ENCODE measurements at places on chromosomes 5 and 9.

- H3K27ac ChIP-seq, result peak overlapping the region; percentile 42
- no peaks in the 10 kb centered on the region for H3K27me3 ChIP-seq
- H3K4me3 ChIP-seq, result peak overlapping the region; percentile 54
- H3K4me1 ChIP-seq, result peaks cover 24% of the 10 kb centered on the region
- no peak for DNase-seq
These were observed 16.4 kb upstream of the RUFY1 start for GRCh38 chr5:179533907-179534306.

- H3K27ac ChIP-seq, result no peak overlapping the region
- H3K36me3 ChIP-seq, result peaks cover 4% of the 10 kb centered on the region
- DNase-seq, result no peak
- peaks cover 65% of the 10 kb centered on the region for H3K4me1 ChIP-seq
These were observed 178.8 kb downstream of the NR3C1 start for GRCh38 chr5:143224672-143225071.

- peaks cover 5% of the 10 kb centered on the region for H3K27me3 ChIP-seq
- H3K4me3 ChIP-seq, result no peak overlapping the region
- no peak for DNase-seq
- no peaks in the 10 kb centered on the region for H3K4me1 ChIP-seq
These were observed 110.6 kb downstream of the HTR4 start for GRCh38 chr5:148543727-148544126.

DNA sequence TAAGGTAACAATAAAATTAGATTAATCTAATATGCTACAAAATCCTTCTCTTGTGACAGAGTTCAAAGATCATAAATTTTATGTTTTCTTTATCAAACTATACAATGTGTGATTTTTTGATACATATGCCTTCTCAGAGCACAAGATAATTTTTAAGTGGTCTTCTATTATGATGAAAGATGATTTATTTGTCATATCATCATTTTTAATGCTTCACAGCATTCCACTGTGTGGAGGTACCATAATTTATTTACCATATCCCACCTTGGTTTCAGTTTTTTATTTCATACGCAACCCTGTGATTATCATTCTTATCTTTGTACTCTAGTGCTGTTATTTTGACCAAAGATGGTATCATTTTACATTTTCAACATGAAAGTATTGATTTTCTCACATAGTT is 41.7 kb downstream of the POLK start:
- DNase-seq, result no peak
- no peak overlapping the region for H3K4me3 ChIP-seq
- peaks cover 69% of the 10 kb centered on the region for H3K36me3 ChIP-seq
- no peak overlapping the region for H3K27ac ChIP-seq

- H3K4me3 ChIP-seq, result no peak overlapping the region
- no peaks in the 10 kb centered on the region for H3K4me1 ChIP-seq
- H3K36me3 ChIP-seq, result no peaks in the 10 kb centered on the region
- H3K27me3 ChIP-seq, result no peaks in the 10 kb centered on the region
These were observed 583.0 kb upstream of the WWC1 start for GRCh38 chr5:167708449-167708848.

DNA sequence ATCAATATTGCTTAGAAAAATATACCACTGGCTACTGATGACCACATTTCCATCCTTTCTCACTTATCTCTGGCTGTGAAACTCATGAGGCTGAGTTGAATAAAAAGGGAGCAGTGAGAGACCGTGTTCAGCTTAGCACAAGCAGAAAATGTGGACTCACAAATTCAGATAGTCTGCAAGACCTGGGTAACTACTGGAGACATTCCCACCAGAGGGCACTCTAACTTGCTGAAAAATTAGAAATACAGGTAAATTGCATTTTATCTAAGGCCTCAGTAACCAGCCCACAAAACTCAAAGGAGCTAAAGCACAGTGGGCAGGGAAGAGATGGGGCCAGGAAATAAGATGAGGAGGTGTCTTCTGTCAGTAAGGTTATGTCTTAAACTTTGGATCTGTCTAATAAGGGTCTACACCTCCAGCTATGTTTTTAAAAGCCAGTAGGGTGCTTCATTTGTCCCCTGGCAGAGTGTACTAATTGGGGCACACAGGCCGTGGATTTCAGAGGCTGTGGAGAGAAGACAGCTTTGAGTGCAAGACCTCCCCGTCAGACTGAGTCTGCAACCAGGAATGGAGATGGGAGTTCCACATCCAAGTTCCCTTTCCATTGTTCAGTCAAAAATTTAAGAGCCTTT is 8.7 kb upstream of the NDUFB6 start:
- H3K4me1 ChIP-seq, result peaks cover 2% of the 10 kb centered on the region
- no peaks in the 10 kb centered on the region for H3K36me3 ChIP-seq
- H3K4me3 ChIP-seq, result no peak overlapping the region
- H3K27ac ChIP-seq, result no peak overlapping the region
- peak; percentile 12 for DNase-seq
- H3K27me3 ChIP-seq, result peaks cover 14% of the 10 kb centered on the region

- H3K27ac ChIP-seq, result no peak overlapping the region
- H3K4me1 ChIP-seq, result no peaks in the 10 kb centered on the region
- DNase-seq, result no peak
- H3K27me3 ChIP-seq, result peaks cover 7% of the 10 kb centered on the region
These were observed 38.7 kb downstream of the VCAN start for GRCh38 chr5:83510260-83510659.

DNA sequence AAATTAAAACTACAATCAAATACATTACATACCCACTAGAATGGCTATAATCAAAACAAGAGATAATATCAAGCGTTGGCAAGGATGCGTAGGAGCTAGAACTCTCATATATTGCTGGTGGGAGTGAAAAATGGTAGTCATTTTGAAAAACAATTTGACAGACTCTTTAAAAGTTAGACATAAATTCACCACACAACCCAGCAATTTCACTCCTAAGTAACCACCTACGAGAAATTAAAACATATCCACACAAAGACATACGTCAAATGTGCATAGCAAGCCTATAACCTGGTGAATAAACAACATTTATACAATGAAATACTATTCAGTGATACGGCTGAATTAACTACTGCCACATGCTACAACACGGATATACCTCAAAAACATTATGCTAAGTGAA is 44.7 kb downstream of the GKAP1 start:
- H3K4me3 ChIP-seq, result no peak overlapping the region
- H3K4me1 ChIP-seq, result no peaks in the 10 kb centered on the region
- DNase-seq, result no peak
- no peaks in the 10 kb centered on the region for H3K27me3 ChIP-seq

- no peaks in the 10 kb centered on the region for H3K36me3 ChIP-seq
- DNase-seq, result no peak
- no peak overlapping the region for H3K4me3 ChIP-seq
- no peaks in the 10 kb centered on the region for H3K27me3 ChIP-seq
- H3K27ac ChIP-seq, result no peak overlapping the region
These were observed 24.3 kb downstream of the PLPP1 start for GRCh38 chr5:55510523-55510880.

DNA sequence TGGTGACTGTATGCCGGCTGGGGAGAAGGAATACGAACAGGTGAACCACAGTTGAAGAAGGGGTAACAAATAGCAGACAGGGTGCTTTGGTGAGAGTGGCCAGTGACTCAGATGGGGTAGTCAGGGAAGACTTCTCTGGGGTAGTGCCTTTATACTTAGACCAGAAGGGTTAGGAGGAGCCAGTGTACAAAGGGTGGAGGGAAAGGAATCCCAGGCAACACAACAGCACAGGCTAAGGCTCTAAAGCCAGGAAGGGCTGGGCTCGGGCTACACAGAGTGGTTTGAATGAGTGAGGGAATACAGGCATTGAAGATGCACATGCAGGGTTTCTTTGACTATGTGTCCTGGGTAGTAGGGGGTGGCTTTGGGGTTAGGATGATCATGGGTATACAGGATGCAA is 70.6 kb upstream of the CXCL14 start:
- no peaks in the 10 kb centered on the region for H3K36me3 ChIP-seq
- H3K4me3 ChIP-seq, result no peak overlapping the region
- DNase-seq, result no peak
- no peak overlapping the region for H3K27ac ChIP-seq

DNA sequence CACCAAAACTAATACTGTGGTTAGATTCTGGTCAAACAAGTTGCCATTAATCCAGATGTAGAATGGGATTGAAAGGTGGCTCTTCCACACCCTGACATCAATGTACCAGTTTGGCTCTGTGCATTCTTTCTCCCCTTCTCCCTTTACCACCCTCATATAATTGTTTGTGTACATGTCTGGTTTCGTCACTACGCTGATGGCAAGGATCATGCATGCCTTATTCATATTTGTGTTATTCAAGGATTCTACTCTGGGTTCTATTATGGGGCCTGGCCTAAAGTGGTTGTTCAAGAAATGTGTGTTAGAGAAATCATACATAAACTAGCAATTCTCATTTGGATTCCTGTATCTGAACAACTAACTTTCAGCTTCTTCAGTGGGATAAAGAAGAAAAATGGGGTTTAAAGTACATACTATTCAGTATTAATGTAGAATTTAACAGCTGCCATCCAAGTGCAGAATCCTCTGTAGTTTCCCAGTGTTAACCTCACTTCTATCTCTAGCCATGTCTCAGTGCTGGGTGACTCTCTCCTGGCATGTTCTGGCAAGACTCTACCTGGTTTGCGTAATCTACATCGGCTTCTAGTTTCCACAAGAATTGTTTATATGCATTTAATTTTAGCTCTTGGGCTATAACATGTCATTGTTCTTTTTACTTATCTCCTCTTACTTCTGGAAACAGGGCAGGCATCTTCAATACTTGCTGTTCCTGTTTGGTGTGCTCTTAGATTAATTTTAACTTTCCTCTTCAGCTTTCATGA is 27.9 kb upstream of the CDKN2B start:
- DNase-seq, result no peak
- H3K27me3 ChIP-seq, result peaks cover 5% of the 10 kb centered on the region
- peaks cover 31% of the 10 kb centered on the region for H3K4me1 ChIP-seq

DNA sequence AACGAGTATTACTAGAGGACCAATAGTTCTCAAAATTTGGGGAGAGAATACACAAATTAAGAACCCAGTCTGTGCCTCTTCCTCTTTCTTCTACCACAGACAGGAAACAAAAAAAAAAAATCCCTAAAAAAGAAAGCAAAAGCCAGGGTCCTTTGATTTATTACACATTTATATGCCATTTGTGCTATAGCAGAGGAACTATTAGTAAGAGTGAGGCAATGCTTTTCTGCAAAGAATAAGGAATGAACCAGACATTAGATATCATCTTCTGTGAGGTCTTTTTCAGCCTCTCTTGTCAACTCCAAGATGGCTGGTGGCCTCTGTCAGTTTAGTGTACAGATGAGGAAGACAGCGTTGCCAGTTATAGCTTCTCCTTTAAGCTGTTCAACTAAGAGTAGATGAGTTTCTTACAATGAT is 127.6 kb downstream of the RFX3 start:
- no peaks in the 10 kb centered on the region for H3K27me3 ChIP-seq
- peak overlapping the region; percentile 84 for H3K27ac ChIP-seq
- peak overlapping the region; percentile 63 for H3K4me3 ChIP-seq
- no peak for DNase-seq
- peaks cover 46% of the 10 kb centered on the region for H3K4me1 ChIP-seq
- H3K36me3 ChIP-seq, result peaks cover 23% of the 10 kb centered on the region

DNA sequence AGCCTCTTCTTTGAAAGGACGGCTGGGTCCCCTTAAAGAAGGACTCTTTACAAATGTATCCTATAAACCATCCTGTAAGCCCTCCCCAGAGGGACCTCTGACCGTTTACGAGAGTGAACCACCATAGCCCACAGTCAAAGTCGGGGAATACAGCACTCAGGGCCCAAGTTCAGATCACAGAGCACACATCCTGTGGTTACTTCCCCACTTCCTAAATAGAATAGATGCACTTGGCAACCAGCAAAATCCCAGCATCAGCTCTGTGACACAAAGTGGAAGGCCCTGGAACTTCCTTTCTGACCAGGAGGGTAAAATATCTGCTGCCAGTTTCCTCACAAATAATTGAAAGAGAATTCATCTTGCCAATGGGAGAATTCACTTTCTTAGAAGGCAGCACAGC is 6.9 kb upstream of the IGFBPL1 start:
- H3K27ac ChIP-seq, result no peak overlapping the region
- H3K27me3 ChIP-seq, result peaks cover 3% of the 10 kb centered on the region
- H3K4me1 ChIP-seq, result no peaks in the 10 kb centered on the region
- no peak overlapping the region for H3K4me3 ChIP-seq
- H3K36me3 ChIP-seq, result no peaks in the 10 kb centered on the region
- DNase-seq, result no peak

- H3K4me1 ChIP-seq, result no peaks in the 10 kb centered on the region
- no peak overlapping the region for H3K4me3 ChIP-seq
- H3K27ac ChIP-seq, result no peak overlapping the region
These were observed 26.6 kb downstream of the TSPAN17 start for GRCh38 chr5:176673651-176674583.

- no peak overlapping the region for H3K27ac ChIP-seq
- H3K36me3 ChIP-seq, result no peaks in the 10 kb centered on the region
- no peak for DNase-seq
- H3K4me3 ChIP-seq, result no peak overlapping the region
These were observed 134.7 kb downstream of the FBN2 start for GRCh38 chr5:128403333-128403732.

DNA sequence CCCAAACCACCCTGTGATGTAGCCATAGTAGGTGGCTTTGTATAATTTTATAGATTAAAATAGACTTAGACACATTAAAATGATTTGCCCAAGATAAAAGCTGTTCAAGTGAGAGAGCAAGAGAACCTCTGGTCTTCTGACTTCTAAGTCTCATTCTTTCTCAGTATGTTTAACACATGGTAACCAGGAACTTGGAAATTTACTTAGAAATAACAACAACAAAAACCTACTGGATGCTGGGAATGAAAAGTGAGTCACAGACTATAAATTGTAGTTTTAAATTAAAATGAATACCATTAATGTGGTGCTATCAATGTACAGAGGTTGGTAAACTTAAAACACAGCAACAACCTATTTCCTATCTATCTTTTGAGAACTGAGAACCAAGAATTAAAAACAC is 30.4 kb downstream of the HMGCR start:
- peaks cover 5% of the 10 kb centered on the region for H3K4me1 ChIP-seq
- H3K4me3 ChIP-seq, result no peak overlapping the region
- no peak for DNase-seq
- peaks cover 5% of the 10 kb centered on the region for H3K36me3 ChIP-seq
- peak overlapping the region; percentile 39 for H3K27ac ChIP-seq

DNA sequence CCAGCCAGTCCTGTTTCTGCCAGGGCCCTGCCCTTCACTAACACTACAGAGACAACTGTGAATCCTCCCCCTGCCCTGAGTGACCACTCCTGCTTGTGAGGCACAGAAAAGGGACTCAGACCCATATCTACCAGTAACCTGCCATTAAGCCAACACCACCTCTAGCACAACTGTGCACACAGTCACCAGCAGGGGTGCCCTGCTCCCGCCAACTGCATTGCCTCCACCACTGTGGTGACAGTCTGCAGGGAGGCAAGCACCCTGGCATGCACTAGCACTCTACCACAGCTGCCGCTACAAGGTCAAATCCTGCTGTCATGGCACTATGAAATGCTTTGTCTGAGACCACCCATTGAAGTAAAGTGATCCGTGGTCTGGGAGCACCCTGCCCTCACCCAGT is 1028.5 kb upstream of the CDH9 start:
- H3K36me3 ChIP-seq, result no peaks in the 10 kb centered on the region
- no peak overlapping the region for H3K27ac ChIP-seq

GRCh38 chr9:38467404-38467803 is 43.1 kb upstream of the IGFBPL1 start:
- H3K27ac ChIP-seq, result no peak overlapping the region
- H3K4me3 ChIP-seq, result no peak overlapping the region
- peaks cover 9% of the 10 kb centered on the region for H3K27me3 ChIP-seq
- no peaks in the 10 kb centered on the region for H3K4me1 ChIP-seq

GRCh38 chr9:70031141-70031545 is 12.5 kb upstream of the MAMDC2 start:
- no peak overlapping the region for H3K27ac ChIP-seq
- DNase-seq, result no peak

GRCh38 chr5:172606156-172606785 is 34.8 kb upstream of the NEURL1B start:
- H3K36me3 ChIP-seq, result no peaks in the 10 kb centered on the region
- peaks cover 7% of the 10 kb centered on the region for H3K27me3 ChIP-seq
- no peak for DNase-seq
- H3K4me1 ChIP-seq, result no peaks in the 10 kb centered on the region

Measured in activated naive CD8-positive, alpha-beta T cell treated with anti-CD3 and anti-CD28 coated beads, Interleukin-2, amount 50 U/mL, for 24 hours (primary cell).